ENCODE measurements at places on chromosomes 1 and 21.

GRCh38 chr1:23149114-23149513, 19.5 kb downstream of the LUZP1 start:
- DNase-seq, result no peak

DNA sequence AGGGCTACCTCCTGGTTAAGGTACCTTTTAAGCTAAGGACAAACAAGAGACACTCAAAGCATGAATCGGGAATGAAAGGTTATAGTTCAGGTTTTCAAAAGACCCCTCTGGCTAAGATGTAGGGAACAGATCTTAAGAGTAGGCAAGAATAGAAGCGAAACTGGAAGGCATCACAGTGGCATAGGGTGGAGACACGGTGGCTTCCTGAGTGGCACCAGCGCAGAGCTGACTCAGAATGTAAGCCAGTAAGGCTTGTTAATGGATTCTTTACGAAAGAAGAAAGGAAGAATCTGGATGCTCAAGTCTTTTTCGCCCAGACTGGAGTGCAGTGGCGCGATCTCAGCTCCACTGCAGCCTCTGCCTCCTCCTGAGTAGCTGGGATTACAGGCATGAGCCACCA, 21.2 kb downstream of the PADI6 start:
- DNase-seq, result no peak

GRCh38 chr21:16086936-16087335, 357.2 kb downstream of the USP25 start:
- no peak for DNase-seq

DNA sequence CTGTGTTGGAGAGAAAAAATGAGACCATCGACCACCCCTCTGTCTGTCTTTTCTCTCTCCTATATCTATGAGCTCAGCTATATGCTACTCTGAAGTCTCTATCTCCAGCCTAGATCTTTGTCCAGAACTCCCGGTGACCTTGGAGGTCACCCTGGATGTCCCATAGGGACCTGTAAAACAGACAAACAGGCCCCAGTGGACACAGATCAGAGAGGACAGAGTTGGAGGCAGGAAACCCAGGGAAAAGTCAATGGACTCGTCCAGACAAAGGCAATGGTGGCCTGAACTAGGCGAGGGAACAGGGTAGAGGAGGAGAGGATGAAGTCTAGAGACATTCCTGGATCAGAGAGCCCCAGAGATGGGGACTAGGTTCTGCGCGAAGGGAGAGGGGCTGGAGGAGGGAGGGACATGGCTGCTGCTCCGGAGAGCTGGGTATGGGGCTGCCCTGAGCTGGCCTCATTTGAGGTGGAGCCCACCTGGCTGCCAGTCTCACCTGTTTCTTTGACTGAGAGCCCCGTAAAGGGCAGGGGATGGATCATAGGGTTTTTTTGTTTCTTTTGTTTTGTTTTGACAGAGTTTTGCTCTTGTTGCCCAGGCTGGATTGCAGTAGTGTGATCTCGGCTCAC, 10.6 kb upstream of the MARCKSL1 start:
- no peak for DNase-seq

DNA sequence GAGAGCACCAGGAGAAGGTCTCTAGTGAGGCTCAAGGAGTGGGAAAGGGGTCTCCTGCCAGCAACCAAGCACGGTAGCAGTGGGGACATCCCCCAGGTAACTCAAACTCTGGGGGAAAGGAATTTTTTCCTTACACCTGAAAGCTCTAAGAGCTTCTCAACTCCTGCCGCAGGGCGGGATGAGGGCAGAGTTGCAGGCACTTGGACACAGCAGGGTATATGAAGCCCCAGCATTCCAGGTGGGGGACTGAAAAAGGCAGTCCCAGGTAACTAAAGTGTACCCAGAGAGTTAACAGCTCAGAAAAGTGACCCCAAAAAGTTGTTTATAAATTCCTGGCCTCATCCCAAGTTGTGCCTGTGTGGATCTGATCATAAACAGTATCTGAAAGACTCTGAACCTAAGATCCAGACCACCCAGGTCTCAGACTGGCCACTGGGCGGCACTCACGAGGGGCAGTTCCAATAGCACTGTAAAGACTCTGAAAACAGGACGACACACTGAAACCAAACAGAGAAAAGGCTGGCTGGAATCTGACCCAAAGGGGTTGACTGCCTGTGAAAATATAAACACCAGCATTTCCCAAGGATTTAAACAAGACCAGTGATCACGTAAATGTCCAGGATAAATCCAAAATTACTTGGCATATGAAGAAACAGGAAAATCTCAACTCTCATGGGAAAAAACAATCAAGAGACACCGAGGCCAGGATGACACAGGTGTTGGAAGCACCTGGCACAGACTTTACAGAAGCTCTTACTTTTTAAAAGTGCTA, 47.5 kb downstream of the HSF2BP start:
- peak; percentile 47 for DNase-seq

DNA sequence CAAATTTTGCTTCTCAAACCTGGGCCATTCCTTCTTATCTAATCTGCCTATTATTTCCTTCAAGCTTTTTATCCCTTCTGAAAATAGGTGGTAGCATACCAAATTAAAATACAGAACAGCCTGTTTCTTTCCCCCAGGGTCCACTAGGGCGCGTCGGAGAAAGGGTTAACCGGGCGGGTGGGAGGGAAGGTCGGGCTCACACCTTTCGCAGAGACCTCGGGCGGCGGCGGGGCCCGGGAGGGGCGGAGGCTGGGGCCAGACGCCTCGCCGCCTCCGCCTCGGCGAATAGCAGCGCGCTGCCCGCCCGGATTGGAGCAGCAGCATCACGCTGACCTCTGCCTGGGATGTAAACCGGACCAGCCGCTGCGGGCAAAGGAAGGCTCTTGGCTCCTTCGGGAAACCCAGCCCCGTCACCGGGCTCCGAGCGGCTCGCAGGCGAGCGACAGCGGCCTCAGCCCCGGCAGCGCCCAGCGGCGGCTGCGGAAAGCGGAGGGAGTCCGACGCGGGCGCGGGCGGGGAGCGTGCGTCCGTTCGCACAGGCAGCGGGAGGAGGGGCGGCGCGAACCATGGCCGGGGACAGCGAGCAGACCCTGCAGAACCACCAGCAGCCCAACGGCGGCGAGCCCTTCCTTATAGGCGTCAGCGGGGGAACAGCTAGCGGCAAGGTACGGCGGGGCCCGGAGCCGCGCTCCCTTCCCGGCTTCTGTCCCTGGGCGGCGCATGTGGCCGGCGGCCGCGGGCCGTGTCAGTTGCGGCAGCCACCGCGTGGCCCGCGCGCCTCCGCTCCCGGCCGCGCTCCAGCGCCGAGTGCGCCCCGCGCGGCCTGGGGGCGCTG, at the start of gene UCK2:
Gene UCK2, plus strand, starts transcription at position 347 of the 835 bp plus-strand sequence. Its CDS starts 220 bp downstream, at position 567.
- peak; percentile 56 for DNase-seq

- no peak for DNase-seq
Measured at GRCh38 chr1:81231729-81232038, 569.0 kb upstream of the ADGRL2 start.

- DNase-seq, result no peak
Measured at GRCh38 chr1:160309185-160309557, 24.2 kb upstream of the PEX19 start.

- DNase-seq, result no peak
Measured at GRCh38 chr21:14923468-14923867, 141.3 kb downstream of the NRIP1 start.

- DNase-seq, result no peak
Measured at GRCh38 chr21:36849461-36850105, 116.9 kb downstream of the HLCS start.

DNA sequence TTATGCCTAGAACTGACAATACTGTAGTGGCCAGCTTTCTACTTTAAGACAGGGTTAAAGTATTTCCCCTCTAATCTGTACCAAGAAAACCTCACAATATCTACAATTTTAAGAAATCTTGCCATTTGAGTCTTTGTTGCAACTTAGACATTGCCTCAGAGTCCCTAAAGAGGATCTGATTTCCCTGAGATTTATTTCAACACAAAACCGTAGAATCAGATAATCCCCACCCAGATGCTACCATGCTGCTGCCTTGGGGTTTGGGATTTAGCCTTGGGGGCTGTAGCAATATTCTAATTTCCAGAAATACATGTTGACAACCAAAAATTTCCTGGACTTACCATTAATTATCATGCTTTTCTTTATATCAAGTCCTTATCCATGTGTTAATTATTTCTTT, 50.3 kb upstream of the DENND1B start:
- DNase-seq, result no peak

DNA sequence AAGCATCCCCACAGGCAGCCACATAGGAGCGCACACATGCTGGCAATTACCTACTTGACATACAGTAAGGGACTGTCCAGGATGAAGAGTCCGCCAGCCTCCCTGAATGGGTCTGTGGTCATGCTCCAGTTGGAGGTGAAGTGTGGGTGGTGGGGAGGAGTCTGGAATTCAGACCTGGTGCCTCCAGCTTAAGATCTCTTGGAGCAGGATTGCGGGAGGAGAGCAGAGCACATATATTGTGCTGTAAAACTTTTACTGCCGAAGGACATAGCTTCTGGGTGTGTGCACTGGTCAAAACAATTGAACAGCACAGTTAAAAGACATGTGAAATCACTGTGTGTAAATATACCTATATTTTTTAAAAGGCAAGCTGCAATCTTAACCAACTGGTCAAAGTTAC, 17.9 kb downstream of the STK40 start:
- no peak for DNase-seq

All from HL-60 (cell line).